Endothelial cell (in vitro differentiated cells): ENCODE measurements at places on chromosomes 12 and 14.

DNA sequence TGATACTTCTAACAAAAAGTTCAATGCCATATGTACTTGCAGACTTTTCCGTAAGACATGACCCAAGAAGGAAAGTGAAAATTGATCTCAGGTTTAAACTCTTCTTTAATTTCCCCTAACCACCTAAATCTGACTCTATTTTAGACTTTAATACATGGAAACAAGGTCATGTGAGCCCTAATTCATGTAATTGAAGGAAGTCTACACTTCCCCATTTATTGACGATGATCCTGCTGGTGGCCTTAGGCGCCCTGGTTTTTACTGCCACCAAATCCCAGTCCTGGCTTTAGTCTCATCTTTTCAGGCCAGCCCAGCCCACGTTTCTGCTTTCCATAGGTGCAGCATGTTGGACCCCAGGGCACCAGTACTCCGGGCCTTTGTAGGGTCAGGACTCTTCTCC lies 157.9 kb downstream of the PELI2 start:
- no peak for DNase-seq

DNA sequence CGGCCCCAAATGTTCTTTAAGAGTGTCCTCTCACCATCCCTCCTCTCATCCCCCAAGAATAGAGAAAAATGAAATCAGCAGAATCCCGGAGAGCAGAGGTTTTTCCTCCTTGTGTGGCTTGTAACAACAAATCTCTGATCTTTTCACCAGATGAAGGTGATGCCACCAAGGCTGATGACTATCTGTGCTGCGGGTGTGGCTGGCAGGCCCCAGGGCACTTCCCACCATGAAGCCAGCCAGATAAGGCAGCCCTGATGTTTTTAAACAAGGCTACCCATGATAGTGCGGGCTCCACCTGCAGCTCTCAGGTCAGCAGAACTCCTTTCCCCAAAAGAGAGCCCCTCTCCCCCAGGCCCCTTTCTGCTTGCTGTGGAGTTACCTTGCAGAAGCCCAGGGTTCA lies 58.0 kb upstream of the PARP11 start:
- no peak for DNase-seq

DNA sequence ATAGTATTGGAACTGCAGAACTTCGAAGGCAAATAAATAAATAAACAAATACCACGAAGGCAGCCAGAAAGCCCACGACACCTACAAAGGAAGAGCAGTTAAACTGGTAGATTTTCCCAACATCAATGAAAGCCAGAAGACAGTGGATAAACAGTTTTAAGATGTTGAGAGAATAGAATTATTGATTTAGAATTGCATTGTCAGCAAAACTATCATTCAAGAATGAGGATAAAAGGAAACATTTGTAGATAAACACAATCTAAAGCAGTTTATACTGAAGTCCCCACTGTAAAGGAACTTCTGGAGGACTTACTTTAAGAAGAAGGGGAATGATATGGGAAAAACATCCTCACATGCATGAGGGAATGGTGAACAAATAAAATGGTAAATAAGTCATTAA lies 29.5 kb downstream of the CACNA2D4 start:
- no peak for DNase-seq

GRCh38 chr12:128968668-128969067 lies 115.4 kb downstream of the GLT1D1 start:
- DNase-seq: no peak

- DNase-seq: no peak
Observed at GRCh38 chr12:85301051-85301450, 21.0 kb downstream of the ALX1 start.

GRCh38 chr12:77239617-77240016 lies 174.2 kb upstream of the E2F7 start:
- DNase-seq: no peak

- no peak for DNase-seq
Observed at GRCh38 chr12:72144553-72144952, 127.6 kb upstream of the TRHDE start.

- DNase-seq: no peak
Observed at GRCh38 chr12:52920937-52921336, 16.1 kb upstream of the KRT8 start.

- DNase-seq: no peak
Observed at GRCh38 chr12:19003987-19004619, 125.4 kb upstream of the PLEKHA5 start.

DNA sequence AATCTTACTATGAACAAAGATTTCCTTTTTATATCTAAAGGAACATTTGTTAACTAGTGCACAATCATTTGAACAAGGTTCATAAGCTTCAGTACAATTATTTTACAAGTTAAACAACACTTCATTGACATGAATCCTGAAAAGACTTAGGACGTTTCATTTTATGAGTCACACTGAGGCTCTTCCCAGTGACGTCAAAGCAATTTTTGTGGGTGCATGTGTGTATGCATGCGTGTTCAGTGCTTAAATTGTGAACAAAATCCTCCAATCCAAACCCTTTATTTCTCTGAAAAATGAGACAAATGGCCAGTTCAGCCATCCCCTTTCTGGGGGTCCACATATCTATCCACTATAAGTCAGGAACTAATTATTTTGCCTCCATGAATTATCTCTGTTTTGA lies 2.9 kb downstream of the LMNTD1 start:
- DNase-seq: no peak
